ENCODE measurements at places on chromosomes 7 and 10.
A peak's percentile ranks its signal among the peaks of the same experiment; 100 is the strongest.

GRCh38 chr10:17368708-17369272, 85.6 kb downstream of the ST8SIA6 start:
- no peak for DNase-seq

- no peak for DNase-seq
Measured at GRCh38 chr7:2521341-2521745, 1.8 kb downstream of the LFNG start.

DNA sequence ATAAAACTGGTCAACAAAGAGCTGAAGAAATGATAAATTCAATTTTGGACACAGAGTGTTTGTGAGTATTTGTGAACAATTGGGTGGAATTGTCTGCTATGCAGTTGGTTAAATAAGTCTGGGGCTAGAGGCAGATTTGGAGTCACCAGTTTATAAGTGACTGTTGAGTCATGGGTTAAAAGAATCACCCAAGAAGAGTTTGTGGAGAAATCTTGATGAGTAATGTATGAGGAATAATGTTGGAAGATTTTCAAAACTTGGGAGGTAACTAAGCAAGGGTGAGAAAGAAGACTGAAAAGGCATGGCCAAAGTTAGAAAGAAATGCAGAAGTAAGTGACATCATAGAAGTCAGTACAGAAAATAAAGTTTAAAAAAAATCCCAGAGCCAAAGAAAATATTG, 750.7 kb downstream of the MAGI2 start:
- DNase-seq, result no peak

GRCh38 chr10:89591796-89592271, 53.2 kb downstream of the PANK1 start:
- DNase-seq, result no peak

- no peak for DNase-seq
Measured at GRCh38 chr10:26368463-26368862, 69.7 kb upstream of the APBB1IP start.

DNA sequence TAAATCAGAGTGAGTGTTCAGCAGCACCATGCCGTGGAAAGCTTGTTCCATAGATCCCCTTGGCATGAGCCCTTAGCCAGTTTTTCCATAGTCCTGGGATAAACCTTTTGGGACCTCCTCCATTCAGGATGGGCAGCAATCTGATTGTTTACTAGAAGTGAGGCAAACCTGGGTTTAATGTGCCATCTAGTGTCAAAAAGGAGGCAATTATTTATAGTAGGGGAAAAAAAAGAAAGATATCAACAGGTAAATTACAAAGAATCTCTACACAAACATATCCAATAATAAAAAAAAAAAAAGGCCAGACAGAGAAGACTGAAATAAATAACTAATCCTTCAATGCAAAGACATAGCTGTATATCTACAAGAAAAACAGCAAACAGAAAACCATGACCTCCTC, 229.0 kb upstream of the STK17A start:
- no peak for DNase-seq

DNA sequence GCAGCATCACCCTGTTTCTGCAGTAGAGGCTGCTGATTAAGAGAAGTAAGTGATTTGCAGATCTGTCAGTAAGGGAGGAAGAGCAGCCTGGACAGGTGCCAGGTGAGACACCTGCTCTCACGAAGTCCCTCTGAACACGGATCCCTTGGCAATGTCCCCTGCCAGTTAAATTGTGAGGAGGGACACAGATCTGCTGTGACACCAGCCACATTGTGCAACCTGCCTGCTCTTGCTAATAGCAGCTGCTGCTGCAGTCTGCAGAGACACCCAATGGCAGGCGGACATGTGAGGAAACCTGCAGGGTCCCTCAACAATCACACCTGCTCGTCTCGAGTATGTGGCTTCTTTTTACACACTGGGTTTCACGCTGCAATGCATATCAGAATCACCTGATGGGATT, 31.9 kb downstream of the ANXA11 start:
- DNase-seq, result peak; percentile 69

DNA sequence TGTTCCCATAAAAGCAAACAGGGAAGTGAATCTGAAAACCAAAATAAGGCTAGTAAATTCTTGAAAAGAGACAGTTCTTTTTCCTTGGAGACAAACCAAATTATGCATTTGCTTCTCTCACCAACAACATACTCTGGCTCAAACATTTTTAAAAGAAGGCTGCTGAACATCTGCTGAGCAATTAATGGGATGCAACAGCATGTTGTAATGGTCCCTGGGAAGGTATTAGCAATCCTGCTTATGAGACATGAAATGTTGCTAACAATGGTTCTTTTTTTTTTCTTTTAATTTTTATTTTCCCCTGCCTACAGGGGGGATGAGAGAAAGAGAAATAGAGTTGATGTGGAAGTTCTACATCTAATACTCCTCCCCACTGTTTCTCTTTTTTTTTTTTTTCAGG, 572.1 kb downstream of the SORCS1 start:
- DNase-seq, result no peak

- no peak for DNase-seq
Measured at GRCh38 chr10:28564905-28565304, 32.0 kb downstream of the WAC start.

- no peak for DNase-seq
Measured at GRCh38 chr7:157757211-157757610, 420.4 kb downstream of the DNAJB6 start.

- no peak for DNase-seq
Measured at GRCh38 chr7:112201411-112201810, 4.8 kb downstream of the DOCK4 start.

DNA sequence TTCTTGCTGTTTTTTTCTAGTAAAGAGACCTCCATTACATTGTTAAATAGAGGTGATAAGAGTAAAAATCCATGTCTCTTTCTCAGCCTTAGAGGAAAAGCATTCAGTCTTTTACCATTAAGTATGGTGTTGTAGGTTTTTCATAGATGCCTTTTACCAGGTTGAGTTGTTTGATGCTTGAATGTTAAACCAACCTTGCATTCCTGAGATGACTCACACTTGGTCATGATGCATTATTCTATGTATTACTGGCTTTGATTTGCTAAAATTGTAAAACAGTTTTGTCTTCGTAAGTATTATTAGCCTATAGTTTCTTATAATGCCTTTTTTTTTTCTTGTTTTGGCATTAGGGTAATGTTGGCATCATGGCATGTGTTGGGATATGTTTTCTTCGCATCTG, 90.0 kb downstream of the ANKRD61 start:
- DNase-seq, result no peak

DNA sequence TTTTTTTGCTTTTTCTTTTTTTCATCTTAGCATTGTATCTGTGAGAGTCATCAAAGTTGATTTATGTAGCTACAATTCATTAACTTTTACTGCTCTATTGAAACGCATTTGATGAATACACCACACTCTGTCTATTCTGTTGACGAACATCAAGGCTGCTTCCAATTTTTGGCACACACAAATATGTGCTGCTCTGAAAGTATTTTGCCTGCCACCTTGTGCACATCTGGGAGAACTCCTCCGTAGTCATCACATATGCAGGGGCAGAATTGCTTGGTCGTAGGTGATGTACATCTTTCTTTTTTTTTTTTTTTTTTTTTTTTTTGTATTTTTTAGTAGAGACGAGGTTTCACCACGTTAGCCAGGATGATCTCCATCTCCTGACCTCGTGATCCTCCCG, 796.8 kb downstream of the KCNMA1 start:
- no peak for DNase-seq

DNA sequence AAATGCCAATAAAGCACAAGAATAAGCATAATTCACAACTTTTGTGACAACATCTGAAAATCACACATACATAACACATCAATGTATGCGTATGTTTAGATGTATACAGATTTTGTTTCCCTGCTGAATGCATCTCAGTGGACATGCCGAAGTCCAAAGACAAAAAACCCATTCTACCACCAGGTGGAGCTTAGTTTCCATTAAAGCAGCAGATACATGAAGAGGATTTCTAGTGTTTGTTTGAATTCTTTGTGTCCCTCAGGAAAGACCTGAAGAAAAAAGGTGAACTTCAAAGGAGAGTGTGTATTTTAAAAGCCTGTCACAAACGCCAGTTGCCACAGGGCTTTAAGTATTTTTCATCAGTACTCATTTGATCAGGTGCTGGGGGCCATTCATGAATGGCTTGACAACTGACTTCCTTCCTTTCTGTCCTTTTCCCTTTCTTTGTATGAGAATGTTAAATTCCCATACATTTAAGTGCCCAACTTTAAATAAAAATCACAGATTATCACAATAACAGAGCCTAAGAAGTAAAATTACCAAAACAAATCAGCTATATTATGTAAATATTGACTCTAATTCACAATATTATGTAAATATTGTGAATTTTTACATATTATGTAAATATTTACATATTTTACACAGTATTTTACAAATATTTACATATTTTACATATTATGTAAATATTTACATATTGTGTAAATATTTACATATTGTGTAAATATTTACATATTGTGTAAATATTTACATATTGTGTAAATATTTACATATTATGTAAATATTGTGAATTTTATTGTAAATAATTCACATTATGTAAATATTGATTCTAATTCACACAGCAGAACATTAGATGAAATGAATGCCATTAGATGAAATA, 343.0 kb downstream of the CRPPA start:
- no peak for DNase-seq

GRCh38 chr7:1552200-1552599, 3.8 kb downstream of the TMEM184A start:
- no peak for DNase-seq

DNA sequence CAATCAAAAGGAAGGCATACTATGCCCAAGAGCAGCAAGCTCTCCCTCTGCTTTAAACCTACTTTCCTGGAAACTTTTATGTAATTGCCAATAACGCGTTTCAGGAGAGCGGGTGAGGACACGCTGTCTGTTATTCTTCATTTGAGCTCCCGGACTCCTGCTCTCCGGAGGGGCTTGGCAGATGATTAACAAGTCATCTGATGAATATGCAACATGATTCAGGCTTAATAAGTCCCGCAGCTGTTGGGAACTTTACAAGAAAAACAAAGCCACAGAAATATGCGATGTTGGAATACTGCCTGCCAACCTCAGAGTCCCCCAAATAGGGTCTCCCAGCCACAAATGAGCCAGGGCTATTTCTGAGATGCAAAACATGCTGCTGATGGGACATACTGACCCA, 348.0 kb downstream of the GPAM start:
- DNase-seq, result no peak

DNA sequence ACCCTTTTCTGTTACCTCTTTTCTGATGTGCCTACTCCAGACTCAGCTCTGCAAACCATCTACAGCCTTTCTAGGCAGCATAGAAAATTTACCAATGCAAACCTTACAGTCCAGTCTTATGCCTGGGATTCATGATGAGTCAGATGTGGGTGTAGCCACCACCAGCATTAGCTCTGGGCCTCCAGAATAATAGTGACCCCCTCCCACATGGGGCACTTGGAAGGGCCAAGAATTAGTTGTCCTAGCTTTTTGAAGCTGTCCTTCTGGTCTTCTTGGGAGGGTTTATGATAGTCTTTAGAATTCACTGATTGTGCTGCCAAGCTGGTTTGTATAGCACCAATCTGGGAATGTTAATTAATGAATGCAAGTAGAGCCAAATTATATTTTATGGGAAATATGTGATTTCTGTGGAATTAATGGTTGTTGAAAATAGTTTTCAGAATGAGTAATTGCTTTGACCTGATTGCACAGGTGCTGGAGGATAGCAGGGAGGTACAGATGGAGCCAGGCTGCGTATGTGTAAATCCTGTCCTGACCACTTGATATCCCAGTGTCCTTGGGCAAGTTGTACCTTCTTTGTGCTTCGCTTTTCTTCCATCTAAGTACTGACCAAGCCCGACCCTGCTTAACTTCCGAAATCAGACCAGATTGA, 94.8 kb downstream of the CPED1 start:
- DNase-seq, result no peak

GRCh38 chr7:117220836-117221235, 102.0 kb downstream of the WNT2 start:
- DNase-seq, result no peak

GRCh38 chr7:32071466-32072091, 1.4 kb upstream of the PDE1C start:
- DNase-seq, result no peak

DNA sequence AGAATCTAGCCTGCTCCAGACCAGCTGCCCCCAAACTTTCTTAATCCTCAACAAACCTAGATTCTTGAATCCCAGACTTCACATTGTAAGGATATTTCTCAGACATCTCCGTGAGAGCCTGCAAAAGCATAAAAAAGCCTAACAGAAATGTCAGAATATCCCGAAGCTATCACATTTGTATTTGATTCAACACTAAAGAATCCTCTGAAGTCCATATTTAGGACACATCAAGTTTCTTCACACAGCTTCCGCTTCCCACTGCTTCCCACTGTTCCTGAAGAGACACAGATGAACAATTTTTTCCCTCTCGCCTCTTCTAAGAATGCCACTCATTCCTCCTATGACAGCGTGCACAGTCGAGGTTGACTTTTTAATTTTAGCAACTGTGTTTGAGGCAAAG, 396.2 kb upstream of the IGFBP3 start:
- DNase-seq, result no peak

DNA sequence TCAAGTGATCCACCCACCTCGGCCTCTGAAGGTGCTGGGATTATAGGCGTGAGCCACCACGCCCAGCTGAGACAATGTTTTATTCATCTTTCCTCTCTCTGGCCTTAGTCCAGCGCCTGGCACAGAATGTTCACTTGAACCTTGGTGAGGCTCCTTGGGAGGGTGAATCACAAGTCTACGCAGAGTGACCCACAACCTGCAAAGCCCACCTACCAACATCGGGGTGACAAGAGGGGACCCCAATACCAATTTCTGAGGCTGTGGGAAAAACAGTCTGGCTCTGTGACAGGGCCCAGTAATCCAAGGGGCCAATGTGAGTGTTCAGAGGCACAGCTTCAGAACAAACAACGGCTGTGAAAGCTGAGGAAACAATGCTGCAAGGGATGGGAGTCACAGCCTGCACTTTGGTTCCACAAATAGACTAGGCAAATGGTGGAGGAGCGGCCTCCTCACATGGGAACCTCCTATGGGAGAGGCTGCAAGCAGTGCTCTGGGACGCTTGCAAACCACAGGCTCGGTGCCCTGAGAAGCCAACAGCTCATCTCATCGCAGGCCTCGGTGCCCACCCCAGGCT, 5.6 kb upstream of the MALSU1 start:
- DNase-seq, result no peak

GRCh38 chr10:26031300-26031699, 97.3 kb downstream of the MYO3A start:
- DNase-seq, result no peak

- no peak for DNase-seq
Measured at GRCh38 chr7:139613971-139614411, 90.5 kb downstream of the CLEC2L start.

DNA sequence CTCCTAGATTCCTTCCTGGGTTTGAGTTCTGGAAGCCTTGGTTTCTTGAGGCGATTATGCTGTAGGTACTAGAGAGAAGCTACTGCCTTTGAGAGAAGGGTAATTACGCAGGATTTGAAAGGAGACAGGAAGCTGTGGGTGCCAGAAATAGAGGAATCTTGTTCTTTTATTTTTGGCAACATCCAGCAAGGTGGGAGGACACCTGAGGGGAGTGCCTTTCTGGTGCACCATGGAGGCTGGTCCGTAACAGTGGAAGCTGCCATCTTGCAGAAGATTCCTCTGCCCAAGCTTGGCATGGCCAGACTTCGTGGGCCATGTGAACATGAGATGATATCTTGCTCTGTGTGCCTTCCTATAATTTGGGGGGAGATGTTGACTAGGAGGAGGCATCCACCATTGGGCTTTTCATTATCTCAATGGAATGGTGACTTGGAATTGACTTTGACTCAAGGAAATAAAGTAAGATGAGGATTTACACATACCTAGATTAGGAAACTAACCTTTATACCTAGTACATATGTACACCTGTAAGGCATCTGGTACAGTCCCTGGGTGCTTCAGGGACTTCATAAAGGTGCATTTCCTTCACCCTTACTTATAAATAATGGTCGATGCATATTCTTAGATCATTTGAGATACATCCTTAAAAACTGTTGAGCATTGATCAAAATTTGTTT, 98.2 kb downstream of the PFKFB3 start:
- no peak for DNase-seq
